ENCODE measurements at places on chromosomes 3 and 15. TPM values are rescaled to one million over a fixed set of nuclear protein-coding genes. Genes with fewer than 3 reads are reported as not detected.

DNA sequence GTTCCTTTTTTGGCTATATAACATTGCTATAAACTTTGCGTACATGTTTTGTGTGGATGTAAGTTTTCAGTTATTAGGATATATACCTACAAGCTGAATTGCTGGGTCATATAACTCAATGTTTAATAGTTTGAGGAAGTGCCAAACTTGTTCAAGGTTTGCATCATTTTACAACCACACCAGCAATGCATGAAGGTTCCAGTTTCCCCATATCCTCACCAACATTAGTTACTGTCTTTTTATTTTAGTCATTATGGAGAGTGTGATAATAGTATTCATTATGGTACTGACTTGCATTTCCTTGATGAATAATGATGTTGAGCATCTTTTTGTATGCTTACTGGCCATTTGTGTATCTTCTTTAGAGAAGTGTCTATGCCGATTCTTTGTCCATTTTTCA lies 112.3 kb downstream of the NR1I2 start:
- no peak for DNase-seq

- DNase-seq: no peak
Measured at GRCh38 chr3:66326340-66326739, 105.5 kb downstream of the SLC25A26 start.

GRCh38 chr15:80777826-80778620 lies 1.1 kb upstream of the CEMIP start:
- no peak for DNase-seq

DNA sequence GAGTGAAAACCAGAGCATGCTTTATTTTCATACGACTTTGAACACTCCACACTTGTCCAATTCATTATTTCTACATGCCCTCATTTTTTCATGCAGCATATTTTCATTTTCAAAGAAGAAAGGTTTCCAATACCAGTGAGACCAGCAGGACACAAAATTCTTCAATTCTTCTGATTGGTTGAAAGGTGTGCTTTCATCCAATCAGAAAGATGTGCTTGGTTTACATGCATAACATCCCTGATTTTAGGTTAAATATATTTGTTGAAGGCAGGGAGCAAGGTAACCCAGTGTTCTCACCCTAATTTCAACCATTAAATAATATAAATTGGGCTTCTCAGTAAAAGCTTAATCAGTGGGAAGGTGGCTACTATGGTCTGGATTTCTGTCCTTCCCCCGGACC lies 47.5 kb upstream of the PPIB start:
- no peak for DNase-seq

Gene PDZRN3
- 61.6 TPM for total RNA-seq

Gene GP5
- 0.90 TPM for total RNA-seq

Gene THRB
- 14.8 TPM for total RNA-seq

DNA sequence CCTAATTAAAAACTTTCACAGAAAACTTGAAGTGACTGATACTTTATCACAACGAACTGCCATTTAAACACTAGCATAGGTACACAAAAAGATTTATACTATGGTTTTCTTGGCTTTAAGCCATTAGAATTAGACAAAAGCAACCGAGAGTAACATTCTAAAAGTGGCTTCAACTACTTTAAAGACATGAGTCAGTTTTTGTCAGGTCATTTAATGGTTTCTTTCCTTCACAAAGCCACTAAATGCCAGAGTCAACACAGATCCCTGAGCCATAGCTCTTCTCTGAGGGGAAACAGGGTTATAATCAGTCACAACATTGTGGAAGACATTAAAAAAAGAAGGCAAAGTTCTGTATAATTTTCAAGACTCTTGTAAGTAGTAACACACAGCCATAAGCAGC lies 54.6 kb downstream of the CAPN3 start:
- DNase-seq: no peak

- DNase-seq: no peak
Measured at GRCh38 chr3:50340448-50341329, at the start of gene RASSF1. Gene RASSF1 (minus strand): TSS chr3:50340836. CDS start chr3:50340805, 31 bp downstream.

Gene CHRNA3
- total RNA-seq: 4.7 TPM

DNA sequence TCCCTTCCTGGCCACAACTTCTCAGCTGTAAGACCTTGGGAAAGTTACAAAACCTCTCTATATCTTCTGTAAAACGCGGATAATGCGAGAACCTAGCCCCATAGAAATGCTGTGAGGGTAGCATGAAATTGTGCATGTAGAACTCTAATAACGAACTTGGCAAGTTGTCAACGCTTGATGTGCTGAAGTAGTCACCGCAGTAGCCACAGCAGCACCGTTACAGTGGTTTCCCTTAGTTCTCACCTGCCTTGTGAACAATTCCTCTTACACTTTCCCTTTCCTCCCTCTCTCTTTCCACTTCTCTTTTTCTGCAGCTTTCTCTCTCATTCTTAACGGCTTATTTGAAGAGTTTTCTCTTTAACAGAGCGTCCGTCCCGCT lies 447 bp upstream of the SHQ1 start:
- DNase-seq: no peak

DNA sequence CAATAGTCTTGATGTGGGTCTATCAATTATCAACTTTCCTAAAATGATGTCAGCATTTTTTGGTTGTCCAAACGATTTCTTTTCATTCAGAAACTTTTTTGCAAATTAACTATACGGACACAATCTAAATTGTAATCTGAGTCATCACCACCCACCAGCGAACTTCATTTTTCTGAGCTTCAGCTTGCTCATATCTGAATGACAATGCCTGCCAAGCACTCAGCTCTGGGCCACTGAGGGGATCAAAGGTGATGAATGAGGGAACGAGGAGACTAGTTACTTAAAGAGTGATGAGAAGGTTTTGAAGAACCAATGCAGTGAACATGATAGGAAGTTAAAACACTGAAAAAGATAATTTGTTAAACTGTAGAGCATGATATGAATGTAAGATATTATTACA lies 14.9 kb upstream of the TBC1D23 start:
- DNase-seq: no peak

Gene ADGRG7
- total RNA-seq: 0.11 TPM

- DNase-seq: no peak
Measured at GRCh38 chr15:99181545-99181971, 67.8 kb downstream of the TTC23 start.

Gene MOBP
- 0.05 TPM for total RNA-seq

GRCh38 chr3:184677344-184678316 lies 34.2 kb downstream of the MAGEF1 start:
- no peak for DNase-seq

DNA sequence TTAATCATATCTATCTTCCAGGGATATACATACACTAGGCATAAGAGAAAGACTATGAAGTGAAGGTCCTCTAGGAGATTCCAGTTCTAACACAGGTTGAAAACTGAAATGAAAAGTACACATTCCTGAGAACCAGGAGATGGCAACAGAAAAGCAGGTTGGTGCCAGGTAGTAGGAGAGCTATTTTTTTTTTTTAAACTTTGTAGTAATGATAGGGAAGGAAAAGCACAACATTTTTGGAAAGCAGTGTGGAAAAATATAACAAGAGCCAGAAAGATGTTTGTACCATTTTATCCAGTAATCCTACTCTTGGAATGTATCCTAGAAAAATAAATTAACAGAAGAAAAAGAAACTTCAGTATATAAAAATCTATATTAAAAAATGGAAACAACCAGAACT lies 189.9 kb downstream of the DTWD1 start:
- peak; percentile 41 for DNase-seq

DNA sequence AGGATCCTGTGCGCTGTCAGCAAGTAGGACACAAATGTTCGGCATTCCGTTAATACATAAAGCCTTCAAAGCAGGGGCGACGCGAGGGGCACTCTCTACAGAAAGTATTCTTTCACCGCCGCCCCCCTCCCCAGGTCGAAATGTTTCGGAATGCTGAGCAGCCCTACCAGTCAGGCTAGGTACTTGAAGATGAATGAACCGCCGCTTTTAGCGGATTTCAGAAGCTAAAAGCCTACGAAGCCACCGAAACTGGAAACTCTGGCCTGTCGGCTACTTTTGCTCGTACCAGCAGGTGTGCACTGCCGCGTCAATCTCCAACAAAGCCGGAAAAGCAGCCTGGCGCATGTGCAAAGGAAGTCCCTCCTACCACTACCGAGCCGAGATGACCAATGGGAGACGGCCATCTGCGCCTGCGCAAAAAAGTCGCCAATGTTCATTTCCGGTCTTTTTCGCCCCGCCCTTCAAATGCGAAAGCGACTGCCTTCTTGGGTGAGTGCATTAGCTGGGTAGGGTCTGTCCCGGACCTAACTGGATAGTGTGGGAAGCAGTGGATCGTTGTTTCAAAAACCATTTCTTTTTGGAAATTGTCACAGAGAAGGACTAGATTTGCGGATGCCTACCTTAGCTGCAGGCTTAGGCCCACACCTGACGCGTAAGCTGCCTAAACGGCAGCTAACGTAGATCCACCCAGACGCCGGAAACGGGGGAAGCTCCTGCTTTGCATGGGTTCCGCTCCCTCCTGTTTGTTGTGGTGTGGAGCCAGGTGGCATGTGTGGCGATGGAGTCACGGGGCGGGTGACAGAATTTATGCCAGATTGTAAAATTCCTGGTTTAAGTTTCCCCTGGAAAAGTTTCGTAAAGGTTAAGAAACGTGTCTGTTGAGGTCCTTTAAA lies at the start of gene WDR5B:
WDR5B (minus strand) TSS at position 301 of the 893 bp plus-strand sequence. CDS start 534 bp downstream, outside the sequence.
- DNase-seq: peak; percentile 98

- no peak for DNase-seq
Measured at GRCh38 chr15:57045741-57046382, 127.4 kb downstream of the TCF12 start.

DNA sequence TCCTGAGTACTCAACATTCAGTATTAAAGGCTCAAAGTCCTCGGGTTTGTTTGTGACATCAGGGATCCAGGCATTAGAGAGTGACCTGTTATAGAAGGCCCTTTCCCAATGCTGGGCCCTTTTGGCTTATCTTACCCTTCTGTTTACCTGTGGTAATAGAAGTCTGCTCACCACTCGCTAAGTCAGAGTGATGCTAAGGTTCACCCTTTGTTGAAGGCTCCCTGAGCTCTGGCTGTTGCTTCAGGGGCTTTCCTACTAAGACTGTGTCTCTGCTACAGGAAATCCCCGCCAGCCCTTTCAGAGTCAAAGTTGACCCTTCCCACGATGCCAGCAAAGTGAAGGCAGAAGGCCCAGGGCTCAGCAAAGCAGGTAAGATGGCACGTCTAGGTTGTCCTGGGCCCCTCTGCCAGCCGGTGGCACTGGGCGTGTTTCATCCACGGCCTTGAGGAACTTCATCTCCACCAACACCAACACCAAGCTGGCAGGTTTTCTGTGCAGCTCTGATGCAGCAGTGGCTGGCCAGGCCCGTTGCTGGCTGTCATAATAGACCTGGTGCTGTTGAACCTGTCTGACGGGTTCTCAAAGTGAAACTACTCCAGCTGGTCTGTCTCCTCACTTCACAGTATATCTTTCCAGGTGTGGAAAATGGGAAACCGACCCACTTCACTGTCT lies 99.1 kb downstream of the DNASE1L3 start:
- DNase-seq: peak; percentile 71

- DNase-seq: no peak
Measured at GRCh38 chr3:149507491-149508324, 33.2 kb downstream of the TM4SF4 start.

DNA sequence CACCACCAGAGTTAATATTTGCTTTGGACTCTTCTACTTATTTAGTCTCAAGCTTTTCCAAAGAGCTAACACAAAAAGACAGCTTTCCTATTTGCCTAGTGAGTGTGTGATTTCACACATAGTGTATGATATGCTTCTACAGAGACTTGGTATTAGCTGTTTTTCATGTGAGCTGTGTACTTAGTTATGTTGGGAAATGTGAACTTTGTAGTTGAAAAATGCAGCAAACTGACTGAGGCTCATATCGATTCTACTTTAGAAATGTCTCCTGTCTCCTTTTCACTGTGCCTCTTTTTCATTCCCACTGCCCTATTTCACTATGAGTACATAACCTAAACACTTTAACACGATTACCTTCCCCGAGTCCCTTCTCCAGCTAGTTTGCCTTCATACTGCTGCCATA lies 136.5 kb downstream of the ALCAM start:
- DNase-seq: no peak

GRCh38 chr3:108564564-108564963 lies 24.7 kb downstream of the CIP2A start:
- DNase-seq: no peak

Gene SLC28A2
- not detected for total RNA-seq

DNA sequence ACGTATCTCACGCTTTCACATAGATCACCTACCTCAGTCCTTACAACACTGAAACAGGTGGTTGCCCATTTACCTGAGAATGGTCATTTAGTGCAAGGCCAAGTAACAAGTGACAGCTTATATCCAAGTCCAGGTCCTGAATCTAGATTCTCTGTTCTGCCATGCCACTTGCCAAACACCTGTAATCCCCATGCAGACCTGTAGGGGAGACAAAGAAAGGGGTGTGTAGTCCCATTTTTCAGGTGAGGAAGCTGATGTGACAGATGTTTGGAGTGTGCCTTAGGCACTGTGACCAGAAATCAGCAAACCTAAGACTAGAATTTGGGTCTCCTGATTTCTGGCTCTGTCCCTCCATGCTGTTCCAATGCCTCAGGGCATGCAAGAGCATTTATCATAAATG lies 12.7 kb downstream of the ZNF35 start:
- no peak for DNase-seq

Gene ZNF662
- total RNA-seq: 22.5 TPM

DNA sequence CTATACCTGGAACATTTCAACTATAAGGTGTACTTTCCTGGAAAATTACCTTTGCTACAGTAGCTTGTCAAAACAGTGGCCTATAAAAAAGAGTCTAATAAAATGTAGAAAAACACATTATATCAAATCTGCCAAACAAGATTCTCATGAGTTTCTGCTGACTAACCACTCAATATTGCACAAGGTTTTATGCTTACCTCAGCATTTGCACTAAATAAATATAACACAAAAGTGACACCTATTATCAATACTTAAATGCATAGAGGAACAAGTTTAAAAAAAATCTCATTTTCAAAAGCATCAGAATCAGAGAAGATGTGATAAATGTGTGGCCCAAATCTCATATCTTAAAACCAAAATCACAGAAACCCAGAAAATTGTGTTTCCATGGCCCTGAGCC lies 281.4 kb downstream of the RSL24D1 start:
- DNase-seq: no peak

GRCh38 chr3:114902691-114903101 lies 244.4 kb downstream of the ZBTB20 start:
- no peak for DNase-seq

DNA sequence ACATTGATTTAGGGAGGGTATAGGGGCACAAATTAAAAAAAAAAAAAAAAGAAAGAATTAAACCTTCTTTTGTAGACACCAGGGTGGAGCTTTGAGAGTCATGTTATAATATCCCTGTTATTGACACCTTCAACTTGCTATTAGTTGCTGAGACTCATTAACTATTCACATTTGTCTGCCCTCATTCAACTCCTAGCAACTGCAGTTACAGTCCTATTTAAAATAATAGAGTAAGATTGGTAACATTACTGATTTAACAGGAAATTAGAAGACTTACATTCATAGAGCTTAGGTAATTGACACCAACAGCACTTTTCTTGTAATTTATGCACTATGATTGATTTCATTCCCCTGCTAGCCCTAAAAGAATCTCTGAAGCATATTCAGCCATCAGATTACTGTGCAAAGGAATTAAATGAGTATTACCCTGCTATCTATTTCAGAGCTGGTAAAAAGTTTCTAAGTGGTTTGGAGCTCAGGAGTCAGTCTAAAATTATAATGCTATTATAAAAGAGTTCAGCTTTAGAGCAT lies 148.8 kb upstream of the TBL1XR1 start:
- DNase-seq: no peak
